ENCODE measurements at places on chromosomes 11 and 22. TPM values are rescaled to one million over a fixed set of nuclear protein-coding genes. Genes with fewer than 3 reads are reported as not detected.

- DNase-seq = no peak
Measured at GRCh38 chr11:103368145-103368544, 258.9 kb downstream of the DYNC2H1 start.

DNA sequence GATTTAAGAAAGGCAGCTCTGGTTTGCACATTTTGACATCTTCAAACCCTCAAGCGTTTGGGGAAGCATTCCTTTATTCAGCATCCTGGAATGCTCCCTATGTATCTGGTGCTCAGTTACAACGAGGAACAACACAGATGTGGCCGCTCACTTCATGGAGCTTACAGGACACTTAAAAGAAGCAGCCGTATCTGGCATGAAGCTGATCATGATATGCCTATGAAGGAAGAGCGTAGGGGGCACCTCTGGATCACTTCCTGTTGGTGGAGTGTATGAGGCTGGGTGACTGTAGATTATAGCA, 72.3 kb upstream of the TP53I11 start:
- no peak for DNase-seq

SGSM1 gene
- polyA plus RNA-seq = 2.0 TPM

FAT3 gene
- 4.1 TPM for polyA plus RNA-seq
